ENCODE measurements at places on chromosomes 3 and 15.
A peak's percentile ranks its signal among the peaks of the same experiment; 100 is the strongest.

- DNase-seq, result no peak
These were observed 199.4 kb upstream of the STRIT1 start for GRCh38 chr3:155492841-155493240.

DNA sequence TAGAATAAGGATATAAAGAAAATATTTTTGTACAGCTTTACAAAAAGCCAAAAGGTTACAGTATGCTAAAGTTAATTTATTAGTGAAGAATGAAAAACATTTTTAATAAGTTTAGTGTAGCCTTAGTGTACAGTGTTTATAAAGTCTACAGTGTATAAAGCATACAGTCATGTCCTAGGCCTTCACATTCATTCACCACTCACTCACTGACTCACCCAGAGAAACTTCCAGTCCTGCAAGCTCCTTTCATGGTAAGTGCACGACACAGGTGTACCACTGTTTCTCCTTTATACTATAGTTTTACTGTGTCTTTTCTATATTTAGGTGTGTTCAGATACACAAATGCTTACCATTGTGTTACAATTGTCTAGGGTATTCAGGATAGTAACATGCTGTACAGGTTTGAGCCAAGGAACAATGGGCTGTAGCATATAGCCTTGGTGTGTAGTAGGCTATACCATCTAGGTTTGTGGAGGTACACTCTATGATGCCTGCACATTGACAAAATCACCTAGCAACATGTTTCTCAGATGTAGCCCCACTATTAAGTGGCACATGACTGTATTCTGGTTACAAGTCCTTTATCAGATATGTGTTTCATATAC, 197.1 kb upstream of the KBTBD8 start:
- no peak for DNase-seq

DNA sequence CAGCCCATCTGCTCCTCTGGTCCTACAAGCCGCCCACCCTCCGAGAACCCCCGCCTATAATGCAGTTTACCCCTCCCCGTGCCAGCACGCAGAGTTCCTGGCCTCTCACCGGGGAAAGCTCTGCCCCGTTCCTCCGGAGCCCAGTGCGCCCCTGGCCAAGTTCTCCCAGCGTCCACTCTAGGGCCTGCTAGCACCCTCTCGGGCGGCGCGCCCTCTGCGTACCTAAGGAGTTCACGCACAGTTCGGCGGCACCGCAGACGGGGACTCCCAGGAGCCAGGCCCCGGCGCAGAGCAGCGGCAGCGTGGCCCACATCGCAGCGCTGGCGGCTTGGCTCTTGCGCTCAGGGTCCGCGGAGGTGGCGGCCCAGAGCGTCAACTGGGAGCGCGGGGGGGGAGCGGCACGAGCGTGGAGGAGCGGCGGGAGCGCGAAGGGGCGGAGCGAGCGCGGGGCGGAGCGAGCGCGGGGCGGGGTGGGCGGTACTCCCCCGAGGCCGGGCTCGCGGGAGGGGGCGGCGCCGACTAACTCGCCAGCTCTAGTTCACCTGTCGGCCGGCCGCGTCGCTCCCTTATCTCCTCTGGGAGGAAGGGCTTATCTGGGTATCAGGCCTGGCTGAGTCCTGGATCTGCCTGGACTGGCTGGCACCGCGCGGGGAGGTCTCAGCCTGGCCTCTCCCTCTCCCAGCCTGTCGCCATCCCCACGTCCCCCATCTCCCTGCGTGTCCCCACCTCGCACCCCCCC, at the start of gene CTSH:
TSS of gene CTSH (minus strand) at position 378 of the 739 bp plus-strand sequence. CDS start at position 313, 65 bp downstream.
- peak; percentile 77 for DNase-seq

DNA sequence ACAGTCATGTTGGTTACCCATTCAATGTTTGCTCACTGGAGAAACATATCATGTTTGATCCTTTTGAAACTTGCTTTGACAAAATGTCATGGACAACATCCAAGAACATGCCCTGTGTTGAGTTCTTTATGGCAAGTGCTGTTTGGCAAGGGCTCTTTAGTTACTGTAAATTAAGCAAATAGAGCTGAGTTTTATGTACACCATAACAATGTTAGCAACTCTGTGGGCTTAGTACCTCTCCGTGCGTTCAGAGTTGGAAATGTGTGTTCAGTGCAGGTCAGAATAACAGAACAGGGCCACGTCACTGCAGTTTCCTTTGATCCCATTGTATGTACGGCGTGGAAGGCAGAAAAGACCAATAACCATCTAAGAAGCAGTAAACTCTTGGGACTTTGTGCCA, 132.5 kb downstream of the MYRIP start:
- DNase-seq, result no peak

GRCh38 chr3:76527773-76528172, 512.1 kb upstream of the ROBO2 start:
- no peak for DNase-seq

DNA sequence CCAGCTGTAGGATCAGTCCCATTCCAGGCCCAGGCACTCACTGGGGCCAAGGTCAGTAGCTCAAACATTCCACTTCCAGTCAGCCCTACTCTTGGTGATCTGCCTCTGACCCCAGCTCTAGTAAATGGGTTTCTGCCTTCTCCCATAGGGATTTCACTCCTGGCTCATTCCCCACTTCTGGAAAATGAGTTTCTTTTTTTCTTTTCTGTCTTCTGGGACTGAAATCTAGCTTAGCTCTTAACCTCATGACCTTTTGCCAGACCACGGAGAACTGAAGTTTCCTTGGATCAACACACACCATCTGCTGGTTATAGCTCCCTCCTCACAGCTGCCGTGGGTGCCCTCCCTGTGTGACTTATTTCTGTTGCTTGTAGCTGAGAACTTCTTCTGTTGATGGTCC, 21.3 kb downstream of the MME start:
- no peak for DNase-seq

DNA sequence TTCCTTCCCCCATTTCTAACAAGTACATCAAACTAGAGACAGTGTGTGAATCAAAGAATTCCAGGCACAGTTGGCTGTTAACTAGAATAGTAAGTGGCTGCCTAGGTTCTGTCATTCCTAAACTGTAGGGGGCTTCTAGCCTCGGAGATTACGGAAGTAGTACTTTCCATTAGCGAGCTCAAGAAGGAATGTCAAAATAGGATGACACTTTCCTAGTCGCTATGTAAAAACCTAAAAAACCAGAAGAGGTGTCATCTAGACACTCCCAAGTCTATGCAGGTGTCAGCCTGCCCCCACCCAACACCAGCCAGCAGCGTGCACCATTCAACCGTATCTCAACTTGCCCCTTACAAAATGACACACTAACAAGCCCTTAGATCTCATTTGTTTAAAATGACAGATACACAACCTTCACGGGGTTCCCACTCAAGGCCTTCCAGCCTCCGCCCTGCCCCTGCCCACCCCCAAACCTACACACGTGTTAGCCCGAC, 874 bp downstream of the INO80 start:
- DNase-seq, result no peak

GRCh38 chr3:55297706-55298105, 189.4 kb downstream of the WNT5A start:
- no peak for DNase-seq

GRCh38 chr15:95291898-95292472, 1038.5 kb upstream of the NR2F2 start:
- DNase-seq, result peak; percentile 2

DNA sequence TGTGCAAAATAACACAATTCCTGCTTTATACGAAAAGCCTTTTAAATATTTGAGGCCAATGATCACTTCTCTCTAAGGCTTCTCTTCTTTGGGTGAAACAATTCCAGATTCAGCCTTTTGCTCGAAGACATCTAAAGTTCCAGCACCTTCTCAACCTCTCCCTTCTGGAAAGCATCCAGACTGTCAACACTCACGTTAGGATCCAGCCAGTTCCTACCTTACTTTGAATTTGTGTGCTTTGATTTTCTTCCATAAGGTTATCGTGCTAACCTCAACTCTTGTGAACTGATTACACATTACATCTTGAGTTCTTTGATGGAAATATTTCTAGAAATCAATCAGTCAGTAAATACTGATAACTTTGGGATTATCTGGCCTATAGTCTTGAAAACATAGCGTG, 125.3 kb upstream of the ETV5 start:
- DNase-seq, result no peak

DNA sequence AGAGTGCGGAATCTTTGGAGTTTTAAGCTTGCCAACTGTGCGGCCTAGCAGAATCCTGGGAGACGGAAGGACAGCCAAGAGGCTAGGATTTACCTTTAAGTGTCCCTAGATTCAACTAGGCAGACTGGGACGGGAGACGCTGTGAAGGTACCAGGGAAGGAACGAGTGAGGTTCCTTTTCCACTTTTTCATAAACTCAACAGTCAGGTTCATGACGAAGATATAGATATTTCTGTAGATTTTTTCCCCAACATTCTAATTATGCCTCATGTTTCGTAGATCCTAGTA, 564 bp upstream of the GABPB1 start:
- no peak for DNase-seq

Measured in CD4-positive, alpha-beta T cell treated with Interleukin-6 at 100 ng/mL for 8 hours (primary cell).